ENCODE measurements at places on chromosomes 2 and 18.

DNA sequence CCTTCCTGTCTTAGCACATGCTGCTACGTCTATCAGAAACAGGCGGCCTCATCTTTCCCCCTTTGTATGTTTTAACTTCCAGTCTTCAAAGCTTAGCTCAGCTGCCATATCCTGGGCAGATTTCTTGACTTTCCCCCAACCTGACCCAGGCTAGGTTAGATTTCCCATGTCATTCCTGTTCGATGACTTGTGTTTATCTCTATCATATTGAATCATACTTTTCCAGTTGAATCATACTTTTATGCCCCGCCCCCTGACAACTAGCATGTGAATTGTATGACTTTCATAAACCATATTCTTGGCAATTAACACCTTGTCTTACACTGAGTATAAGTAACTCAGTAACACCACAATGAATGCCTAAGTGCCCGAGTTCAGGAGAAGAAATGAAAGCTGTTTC, 128.3 kb downstream of the CYRIA start:
- no peak for DNase-seq

DNA sequence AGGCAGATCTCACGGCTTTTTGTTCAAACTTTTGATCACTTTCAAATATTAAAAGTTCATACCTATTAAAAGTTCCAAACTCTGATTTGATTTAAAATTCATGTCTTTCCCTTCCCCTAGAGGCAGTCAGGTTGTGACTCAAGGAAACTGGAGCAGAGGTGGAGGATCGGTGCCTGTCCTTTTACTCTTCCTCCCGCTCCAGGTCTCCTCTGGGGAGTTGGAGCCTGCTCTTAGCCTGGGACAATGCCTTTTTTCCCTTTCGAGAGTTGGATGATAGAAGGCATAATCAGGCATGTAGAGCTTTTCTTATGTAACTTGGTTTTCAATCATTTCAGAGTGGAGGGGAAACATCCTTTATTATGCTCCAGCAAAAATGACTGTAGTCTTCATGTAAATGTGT, 1706.1 kb upstream of the CELF4 start:
- DNase-seq = no peak

GRCh38 chr18:58541146-58541788, 87.6 kb downstream of the ALPK2 start:
- DNase-seq = no peak

DNA sequence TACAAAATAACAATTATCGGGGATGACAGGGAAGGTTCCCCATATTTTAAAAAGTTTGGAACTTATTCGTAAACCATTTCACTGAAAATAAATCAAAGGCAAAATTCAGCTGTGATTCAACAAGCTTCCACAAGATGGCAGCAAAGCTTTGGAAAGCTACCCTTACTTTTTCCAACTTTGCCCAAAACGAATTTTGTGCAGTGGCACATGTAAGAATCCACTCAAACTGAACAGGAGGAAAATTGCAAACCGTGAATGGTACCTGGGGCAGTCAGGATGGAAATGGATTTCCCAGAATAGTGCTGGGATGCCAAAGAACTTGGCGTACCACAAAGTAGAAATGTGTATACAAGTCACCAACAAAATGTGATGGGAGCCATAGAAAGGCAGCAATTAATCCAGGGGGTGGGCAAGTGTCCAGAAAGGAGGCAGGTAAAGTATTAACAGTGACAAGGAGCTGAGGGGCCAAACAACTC, 10.7 kb downstream of the RPL31 start:
- DNase-seq = no peak

GRCh38 chr18:8300751-8301410, 308.4 kb upstream of the RAB12 start:
- no peak for DNase-seq

GRCh38 chr2:238790833-238791230, 57.1 kb upstream of the TWIST2 start:
- no peak for DNase-seq

DNA sequence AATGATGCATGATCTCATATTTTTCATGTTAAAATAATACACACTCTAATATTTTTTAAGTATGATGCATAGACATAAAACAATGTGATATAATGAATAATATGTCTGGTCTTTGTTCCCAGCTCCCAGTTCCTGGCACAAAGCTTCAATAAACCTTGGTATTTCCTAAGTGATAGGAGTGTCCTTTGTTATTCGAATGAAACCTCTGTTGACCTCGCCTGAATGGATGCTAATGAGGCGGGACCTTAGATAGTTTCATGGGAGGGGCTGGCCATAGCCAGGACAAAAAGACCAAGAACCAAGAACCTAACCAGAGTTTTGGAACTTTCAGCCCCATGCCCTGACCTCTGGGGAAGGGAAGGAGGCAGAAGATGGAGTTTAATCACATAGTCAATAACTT, 257.7 kb upstream of the COPS8 start:
- no peak for DNase-seq

GRCh38 chr2:3405307-3405706, 25.8 kb downstream of the TRAPPC12 start:
- DNase-seq = no peak

DNA sequence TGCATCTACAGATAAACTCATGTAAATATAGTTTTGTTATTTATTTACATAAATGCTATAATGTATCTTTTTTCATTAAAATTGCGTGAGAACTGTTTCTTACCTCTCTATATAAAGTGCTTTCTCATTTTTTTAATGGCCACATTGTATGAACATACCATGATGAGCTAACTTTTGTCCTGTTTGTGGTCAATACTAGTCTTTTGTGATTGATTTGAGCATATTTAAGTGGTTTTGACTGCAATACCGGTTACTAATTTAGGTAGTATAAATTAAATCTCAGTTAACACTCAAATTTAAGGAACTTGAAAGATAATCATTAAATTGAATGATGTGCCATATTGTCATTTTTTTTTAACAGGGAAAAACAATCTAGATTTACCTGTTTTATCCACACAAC, 108.2 kb downstream of the HAUS1 start:
- no peak for DNase-seq

GRCh38 chr2:135948642-135949355, 36.6 kb downstream of the DARS1 start:
- DNase-seq = no peak

DNA sequence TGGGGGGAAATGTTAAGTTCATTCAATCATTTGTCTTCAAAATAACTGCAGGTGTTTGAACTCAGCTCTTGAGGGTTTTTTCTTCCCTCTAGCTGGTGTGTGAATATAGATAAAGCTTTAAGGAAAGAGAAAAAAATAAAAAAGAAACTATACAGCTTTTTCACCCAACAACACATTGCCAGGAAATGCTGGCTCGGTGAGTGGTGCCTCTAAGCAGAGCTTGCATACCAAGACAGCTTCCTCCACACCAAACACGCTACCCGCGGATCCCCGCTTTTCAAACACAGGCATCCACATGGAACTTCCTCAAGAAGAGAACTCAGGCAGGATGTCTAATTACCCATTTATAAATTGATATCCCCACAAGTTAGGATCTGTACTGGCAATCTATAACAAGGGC, 69.8 kb upstream of the TANK start:
- no peak for DNase-seq

- no peak for DNase-seq
Observed at GRCh38 chr2:55370208-55370607, 49.4 kb downstream of the CCDC88A start.

DNA sequence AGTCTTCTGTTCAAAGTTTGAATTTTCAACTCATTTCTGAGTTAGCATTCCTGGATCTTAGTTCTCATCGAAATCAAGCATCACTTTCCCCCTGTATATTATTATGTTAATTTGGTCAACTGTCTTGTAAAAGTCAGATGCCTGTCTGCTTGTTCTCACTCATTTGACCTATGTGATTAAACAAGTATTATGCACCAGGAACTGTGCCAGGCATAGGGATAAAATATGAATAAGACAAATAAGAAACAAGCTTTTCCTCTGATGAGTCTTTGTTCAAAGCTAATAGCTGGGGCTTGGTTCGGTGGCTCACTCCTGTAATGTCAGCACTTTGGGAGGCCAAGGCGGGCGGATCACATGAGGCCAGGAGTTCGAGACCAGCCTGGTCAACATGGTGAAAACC, 19.7 kb upstream of the EMILIN2 start:
- DNase-seq = no peak

- DNase-seq = no peak
Observed at GRCh38 chr2:62110415-62111025, 85.4 kb upstream of the B3GNT2 start.

- no peak for DNase-seq
Observed at GRCh38 chr2:15793978-15794377, 146.4 kb upstream of the MYCN start.

- no peak for DNase-seq
Observed at GRCh38 chr2:109377976-109378375, 235.8 kb downstream of the SEPTIN10 start.

DNA sequence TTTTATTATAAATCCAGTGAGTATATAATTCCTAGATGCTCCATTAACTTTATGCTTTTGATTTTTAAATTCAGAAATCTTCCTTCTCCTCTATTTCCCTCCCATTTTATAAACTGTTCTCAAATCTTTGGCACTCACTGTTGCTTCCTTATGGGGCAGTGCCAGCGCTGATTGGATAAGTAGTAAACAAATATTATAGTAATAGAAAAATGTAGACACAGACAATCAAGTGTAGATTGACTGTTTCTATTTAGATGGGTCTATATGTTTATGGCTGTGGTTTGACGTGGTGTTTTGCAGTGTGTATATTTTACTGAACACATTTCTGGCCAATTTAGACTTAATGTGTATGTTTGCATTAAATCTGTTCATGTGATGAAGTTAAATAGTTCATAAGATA, 36.6 kb downstream of the LYPD6B start:
- no peak for DNase-seq

GRCh38 chr18:66724664-66725356, 120.9 kb upstream of the CDH19 start:
- no peak for DNase-seq

GRCh38 chr2:225400060-225400511, 576 bp downstream of the NYAP2 start:
- no peak for DNase-seq

- DNase-seq = no peak
Observed at GRCh38 chr2:120272763-120273481, 20.3 kb downstream of the RALB start.

DNA sequence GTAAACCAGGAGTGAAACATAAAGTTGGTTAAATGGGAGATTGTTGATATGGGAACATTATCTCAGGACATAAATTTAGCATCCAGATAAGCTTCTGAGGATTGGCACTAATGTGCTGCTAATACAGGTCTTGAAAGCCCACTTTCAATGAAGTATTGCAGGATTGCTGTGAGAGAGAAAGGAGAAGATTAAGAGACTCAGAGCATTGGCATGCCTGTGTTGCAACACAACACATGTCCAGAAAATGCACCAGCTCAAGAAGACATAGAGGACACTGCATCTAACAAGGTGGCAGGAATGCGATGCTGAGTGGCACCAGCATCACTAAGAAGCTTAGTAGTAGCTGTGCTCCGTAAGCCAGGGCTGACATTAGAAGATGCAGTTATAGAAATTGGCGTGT, 728.9 kb downstream of the SUCLG1 start:
- no peak for DNase-seq

- no peak for DNase-seq
Observed at GRCh38 chr2:63399156-63399555, 189.1 kb downstream of the WDPCP start.

- no peak for DNase-seq
Observed at GRCh38 chr2:121142452-121142851, 142.6 kb downstream of the TFCP2L1 start.

DNA sequence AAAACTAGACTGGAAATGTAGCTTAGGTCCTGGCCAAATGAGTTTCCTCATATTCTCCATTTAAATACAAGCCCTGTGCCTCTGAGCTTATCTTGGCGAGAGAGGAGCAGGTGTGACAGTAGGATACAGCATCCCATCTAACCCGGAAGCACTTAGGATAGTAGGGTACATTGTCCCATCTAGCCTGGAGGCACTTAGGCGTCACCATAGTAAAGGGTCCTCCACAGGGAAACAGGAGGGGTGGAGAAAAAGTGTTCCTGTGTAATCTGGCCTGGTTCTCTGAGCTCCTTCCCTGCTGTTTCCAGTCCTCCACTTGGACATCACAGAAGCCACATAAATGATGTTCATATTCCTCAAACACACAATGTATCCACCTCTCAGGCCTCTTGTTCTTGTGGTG, 301.4 kb downstream of the GALR1 start:
- DNase-seq = no peak

- DNase-seq = no peak
Observed at GRCh38 chr2:8478471-8478793, 203.4 kb upstream of the ID2 start.

DNA sequence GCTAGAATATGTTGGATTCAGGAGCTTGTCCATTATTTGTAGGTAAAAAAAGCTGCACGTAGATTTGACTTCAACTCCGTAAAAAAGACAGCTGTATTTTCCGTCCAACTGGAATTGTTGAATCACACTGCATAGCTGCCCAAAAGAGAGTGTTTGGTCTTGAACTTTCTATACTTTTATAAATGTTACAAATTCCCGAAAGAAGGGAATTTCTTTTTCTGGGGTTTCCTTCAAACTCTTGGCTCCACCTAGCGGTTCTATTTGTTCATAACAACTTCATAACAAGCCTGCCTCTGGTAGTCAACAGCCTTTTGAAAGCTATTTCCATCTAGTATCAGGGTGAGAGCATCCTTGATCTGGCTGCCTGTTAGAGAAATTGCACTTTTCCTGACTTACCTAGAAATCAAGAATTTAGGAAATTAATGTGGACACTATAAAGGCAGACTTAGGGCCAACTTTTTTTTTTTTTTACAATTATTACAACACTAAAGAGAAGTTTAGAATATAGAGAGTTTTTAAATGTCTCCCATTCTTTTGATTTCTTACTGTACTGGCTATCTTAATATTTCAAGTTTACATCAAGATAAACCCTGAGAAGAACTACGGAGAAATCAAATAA, 48.1 kb downstream of the TMEM185B start:
- no peak for DNase-seq

DNA sequence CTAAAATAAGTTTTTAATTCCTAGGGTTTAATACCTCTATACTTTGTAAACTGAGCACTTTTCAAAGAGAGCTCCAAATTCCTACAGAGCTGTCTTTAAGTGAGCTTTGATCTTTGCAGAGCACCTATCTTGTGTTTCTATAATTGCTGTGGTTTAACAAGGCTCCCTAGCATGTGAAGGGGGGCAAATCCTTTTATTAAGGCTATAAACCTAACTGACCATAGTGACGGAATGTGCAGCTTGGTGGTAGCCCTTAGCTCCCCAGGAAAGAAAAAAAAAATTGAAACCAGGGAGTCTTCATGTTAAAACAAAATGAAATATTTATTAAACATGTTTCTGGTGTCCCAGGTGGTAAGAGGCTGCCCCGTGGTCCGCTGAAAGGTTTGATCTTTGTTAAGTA, 78.6 kb upstream of the ETAA1 start:
- no peak for DNase-seq

- DNase-seq = no peak
Observed at GRCh38 chr2:179235463-179236108, 29.0 kb downstream of the SESTD1 start.

All from stimulated activated CD8-positive, alpha-beta memory T cell treated with anti-CD3 and anti-CD28 coated beads, Interleukin-2, amount 100 ng/mL, for 48 hours (primary cell).